GM03348 (cell line): ENCODE measurements at places on chromosomes 1 and 21.

DNA sequence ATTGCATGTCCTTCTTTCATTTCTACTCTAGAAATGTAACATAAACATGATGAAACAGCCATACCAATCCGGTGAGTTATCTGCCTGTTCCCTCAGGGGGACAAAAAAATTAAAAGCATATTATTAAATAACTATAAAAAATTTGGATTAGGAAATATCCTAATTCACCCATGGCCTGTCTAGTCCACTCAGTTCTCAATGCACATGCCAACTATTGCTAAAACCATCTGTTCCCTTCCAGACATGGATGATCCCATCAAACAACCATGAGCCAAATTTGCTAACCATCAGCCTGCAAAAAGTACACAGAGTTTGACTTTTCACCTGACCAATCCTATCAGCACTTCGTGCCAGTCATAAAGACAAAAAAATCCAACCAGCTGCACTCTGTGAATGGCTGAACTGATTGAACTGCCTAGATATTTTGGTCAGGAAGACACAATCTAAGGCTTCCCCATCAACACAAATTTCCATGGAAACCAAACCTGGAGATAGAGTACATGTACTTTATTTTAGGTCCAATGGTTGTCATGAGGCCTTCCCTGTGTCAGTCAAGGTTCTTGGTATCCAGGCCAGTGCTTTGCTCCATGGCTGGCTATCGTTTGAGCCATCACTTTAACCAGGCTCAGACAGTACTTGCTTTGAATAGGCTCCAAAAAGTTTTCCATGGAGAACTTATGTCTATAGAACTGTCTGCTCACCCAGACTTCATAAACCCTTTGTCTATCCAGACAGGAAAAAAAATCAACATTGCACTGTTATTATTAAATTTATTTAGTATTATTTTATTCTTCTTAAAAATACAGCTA, 570.8 kb downstream of the LTN1 start:
- peak; percentile 73 for DNase-seq

DNA sequence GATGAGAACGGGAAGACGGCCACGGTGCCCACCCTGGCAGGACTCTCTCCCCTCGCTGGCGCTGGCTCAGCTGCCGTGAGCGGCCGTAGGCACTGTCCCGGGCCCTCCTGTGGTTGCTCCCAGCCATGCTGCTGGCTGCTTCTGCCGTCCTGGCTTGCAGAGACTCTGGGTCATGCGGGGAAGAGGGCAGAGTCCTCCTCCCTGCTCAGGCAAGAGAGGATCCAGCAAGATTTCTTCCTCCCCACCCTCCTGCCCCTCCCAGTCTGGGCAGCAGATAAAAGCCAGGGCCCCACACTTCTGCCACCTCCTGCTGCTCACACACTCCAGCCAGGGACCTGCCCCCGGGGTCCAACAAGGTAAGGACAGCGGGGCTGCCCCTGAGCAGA, 60.1 kb downstream of the AGPAT3 start:
- no peak for DNase-seq

DNA sequence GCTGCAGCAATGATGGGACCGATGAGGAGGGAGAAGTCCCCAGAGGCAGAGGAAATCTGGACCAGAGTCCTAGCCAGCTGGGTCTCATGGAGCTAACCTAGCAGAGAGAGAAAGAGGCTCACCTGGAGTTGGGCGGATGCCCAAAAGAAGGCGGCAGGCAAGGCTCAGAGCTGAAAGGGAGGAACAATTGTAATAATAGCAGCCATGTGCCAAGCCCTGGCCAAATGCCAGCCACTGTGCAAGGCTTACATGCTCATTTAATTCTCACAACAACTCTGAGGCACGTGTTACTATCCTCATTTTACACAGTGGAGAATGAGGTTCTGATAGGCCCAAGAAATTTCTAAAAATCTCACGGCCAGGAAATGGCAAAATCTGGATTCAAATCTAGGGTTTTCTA, 50.0 kb upstream of the ZNF648 start:
- no peak for DNase-seq

DNA sequence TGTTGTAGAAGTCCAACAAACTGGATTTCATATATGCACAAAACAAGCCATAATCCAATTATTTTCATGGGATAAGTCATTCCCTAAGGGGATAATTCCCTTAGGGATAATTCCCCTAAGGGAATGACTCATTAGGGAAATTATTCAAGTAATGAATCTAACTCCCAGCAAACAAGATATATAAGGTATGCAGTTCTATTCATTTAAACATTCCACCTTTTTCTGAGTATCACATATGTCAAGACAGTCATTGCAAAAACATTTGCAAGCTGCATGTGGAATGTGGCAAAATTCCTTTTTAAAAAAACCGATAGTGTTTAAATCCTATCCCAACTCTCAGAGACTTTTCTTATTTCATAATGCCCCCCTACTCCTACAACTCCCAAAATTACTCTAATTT, 131.2 kb downstream of the AKT3 start:
- DNase-seq: peak; percentile 74

DNA sequence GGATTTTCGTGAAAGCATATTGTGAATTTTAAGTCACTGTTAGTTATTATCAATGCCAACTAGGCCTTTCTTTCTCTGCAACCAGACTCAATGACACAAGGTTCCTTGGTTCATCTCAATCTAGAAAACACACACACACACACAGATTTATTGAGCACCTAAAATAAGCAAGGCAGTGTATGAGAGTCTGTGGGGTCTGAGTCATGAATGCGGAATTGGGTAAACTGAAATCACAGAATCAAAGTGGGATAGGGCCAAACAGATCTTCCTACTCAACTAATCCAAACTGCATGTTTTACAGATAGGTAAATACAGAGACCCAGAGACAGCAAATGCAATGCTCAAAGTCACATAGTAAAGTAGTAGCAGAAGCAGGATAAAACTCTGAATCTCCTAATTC, 48.5 kb upstream of the NRDC start:
- DNase-seq: peak; percentile 27

GRCh38 chr1:15215116-15215515, 31.9 kb upstream of the FHAD1 start:
- DNase-seq: no peak

DNA sequence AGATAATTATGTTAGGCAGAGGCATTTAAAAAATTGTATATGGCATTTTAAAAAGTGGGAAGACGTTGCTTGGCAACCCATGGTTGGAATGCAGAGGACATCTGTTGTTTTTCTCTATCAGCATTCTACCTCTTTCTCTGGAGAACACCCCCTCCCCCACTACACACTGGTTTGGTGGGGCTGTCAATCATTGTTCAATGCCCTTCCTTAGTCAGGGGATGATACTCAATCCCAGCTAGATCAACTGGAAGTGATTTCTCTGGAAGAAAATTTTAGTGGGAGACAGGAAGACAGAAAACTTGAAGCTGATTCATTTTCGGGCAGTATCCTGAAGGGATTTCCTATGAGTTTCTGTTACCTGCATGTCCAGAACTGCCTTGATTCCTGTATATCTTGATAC, 35.7 kb upstream of the CAP1 start:
- DNase-seq: no peak
